ENCODE measurements at places on chromosomes 11 and 22.
A peak's percentile ranks its signal among the peaks of the same experiment; 100 is the strongest.

DNA sequence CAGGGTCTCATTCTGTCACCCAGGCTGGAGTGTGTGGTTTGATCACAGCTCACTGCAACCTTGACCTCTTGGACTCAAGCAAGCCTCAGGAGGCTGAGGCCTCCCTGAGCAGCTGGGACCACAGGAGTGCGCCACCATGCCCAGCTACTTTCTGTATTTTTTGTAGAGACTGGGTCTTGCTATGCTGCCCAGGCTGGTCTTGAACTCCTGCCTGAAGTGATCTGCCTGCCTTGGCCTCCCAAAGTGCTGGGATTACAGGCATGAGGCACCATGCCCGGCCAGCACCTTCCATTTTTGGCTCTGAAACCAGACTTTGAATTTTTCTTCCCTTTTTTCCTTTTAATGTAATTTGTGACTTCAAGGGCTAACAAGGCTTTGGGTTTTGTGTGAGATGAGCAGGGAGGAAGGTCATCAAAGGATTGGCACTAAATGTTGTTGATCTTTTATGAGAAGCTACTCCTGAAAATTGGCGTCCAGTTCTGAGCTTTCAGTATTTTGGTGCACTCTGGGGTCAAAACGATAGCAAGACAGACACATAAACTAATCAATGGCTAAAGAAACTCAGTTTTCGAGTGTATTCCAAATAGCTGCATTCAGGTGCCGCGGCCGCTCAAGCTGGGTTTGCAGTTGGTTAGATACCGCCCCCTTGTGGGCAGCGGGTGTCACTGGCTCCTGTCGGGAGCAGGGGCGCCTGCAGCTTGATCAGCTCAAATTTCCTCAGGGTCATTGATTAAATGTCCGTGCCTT lies 51.9 kb upstream of the CLMP start:
- DNase-seq = peak; percentile 79

DNA sequence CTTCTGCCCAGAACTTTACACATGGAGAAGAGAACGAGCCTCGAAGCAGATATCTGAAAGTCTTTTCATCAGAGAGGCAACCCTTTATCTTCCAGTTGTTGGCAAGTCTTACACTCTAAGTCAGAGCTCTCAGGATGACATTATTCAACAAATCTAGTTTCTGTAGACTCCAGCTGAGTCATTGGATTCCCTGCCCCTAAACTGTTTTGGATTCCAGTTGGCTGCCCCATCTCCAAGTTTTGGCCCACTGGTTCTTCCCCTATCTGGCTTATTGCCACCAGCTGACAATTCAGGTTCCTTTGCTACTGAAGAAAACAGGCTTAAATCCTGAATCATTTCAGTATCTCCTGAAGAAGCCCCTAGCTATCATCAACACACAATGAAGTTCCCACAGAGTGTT lies 14.2 kb downstream of the SAAL1 start:
- no peak for DNase-seq

DNA sequence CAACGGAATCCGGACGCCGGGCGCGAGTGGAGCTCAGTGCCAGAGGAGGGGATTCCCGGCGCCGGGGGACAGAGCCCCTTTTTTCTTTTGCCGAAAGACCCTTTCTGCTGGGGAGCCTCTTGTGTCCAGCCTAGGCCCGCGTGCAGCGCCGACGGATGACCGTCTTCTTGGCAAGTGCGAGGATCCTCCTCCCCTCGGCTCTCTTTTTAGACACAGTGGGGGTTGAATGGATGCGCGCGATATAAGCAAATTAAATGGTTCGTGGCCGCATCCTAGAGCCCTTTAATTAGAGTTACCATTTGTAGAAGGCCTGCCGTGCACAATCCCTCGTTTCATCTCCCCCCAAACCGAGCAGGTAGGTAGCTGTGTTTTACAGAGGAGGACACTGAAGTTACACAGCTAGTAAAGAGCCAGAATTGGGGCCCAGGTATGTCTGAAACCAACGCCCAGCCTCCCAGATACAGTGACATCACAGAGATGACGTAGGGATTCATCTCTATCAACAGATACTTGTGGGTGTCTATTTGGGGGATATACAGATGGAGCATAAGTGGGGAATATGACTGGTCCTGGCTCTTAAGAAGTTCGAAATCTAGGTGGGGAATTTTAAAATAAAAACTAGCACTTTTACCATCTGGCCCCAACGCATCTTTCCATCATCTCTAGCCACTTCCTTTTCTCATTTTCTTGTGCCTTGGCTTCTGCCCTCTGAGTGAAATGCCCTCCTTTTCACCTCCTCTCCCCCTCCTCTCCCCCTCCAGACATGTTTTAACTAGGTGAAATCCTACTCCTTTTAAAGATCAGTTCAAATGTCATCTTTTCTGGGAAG lies 875 bp downstream of the TCP11L1 start:
- peak; percentile 28 for DNase-seq

DNA sequence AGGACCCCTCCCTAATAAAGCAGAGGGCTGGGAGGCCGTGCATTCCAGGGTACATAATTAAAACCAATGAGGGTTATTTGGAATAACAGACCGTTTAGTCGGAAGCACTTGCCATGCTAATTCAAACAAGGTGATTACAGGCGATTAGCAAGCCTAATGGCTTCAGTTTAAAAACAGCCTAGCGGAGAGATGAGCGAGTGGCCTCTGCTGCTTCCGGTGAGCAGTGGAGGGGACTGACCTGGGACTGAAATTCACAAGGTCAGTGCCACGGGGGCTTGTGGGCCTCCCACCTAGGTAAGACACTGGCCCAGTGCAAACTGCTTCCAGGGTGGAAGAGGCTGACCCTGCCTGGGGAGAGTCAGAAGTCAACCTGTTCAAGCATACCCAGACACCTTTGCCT lies 56.8 kb upstream of the ALX4 start:
- no peak for DNase-seq

DNA sequence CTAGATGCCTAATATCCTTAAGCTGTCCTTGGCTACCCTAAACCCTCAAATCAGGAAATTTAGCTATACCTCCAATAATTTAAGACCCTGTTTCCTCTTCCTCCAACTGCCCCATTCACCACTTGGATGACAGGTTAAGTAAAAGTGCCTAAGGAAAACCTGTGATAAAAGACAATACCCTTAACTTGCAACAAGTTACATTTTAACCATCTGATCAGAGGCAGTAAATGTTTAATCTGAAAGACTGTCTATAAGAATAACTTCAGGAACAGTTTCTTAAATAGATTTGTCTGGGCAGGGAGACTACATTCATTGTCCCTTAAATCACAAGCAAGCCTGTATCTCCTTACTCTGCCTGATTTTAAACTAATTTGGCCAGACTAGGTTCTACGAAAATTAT lies 129.1 kb downstream of the APOL5 start:
- DNase-seq = no peak

- DNase-seq = no peak
Observed at GRCh38 chr11:126059238-126059781, 3.4 kb downstream of the CDON start.

- DNase-seq = peak; percentile 56
Observed at GRCh38 chr11:6443269-6444003, 2.6 kb upstream of the HPX start.

GRCh38 chr11:61054927-61055562 lies 47.2 kb upstream of the CD5 start:
- DNase-seq = no peak

Data from CD4-positive, alpha-beta T cell treated with Interleukin-15 for 4 hours (primary cell).